T-cell (primary cell): ENCODE measurements at places on chromosomes 13 and 19.

- DNase-seq, result no peak
Observed at GRCh38 chr13:60080850-60081249, 82.9 kb downstream of the DIAPH3 start.

- peak; percentile 1 for DNase-seq
Observed at GRCh38 chr13:39998166-39998565, 342.7 kb downstream of the COG6 start.

DNA sequence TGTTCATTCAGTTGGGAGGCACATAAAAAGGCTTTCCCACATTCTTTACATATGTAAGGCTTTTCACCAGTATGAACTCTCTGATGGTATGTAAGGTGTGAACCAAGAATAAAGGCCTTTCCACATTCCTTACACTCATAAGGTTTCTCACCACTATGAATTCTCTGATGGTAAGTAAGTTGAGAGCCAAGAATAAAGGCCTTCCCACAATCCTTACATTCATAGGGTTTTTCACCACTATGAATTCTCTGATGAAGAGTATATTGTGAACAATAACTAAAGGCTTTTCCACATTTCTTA lies 29.3 kb downstream of the ZNF571 start:
- no peak for DNase-seq

DNA sequence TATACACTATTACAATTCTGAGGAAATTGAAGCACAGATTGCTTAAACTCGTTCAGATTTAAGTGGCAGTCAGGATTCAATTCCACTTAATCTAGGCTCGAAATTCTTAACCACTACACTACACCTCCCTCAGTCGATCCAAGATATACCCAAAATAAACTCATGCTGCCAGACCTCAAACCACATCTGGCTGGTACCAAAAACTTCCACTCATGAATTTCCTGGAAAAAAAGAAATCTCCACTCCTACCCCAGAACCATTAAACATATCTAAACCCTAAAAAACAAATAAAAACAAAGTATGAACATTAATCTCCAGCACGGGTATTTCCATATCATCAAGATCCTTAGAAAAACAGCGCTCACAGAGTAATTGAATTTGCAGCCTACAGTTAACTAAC lies 1.1 kb downstream of the ZFP30 start:
- no peak for DNase-seq

- DNase-seq, result no peak
Observed at GRCh38 chr19:6516018-6516658, 14.0 kb upstream of the TUBB4A start.

DNA sequence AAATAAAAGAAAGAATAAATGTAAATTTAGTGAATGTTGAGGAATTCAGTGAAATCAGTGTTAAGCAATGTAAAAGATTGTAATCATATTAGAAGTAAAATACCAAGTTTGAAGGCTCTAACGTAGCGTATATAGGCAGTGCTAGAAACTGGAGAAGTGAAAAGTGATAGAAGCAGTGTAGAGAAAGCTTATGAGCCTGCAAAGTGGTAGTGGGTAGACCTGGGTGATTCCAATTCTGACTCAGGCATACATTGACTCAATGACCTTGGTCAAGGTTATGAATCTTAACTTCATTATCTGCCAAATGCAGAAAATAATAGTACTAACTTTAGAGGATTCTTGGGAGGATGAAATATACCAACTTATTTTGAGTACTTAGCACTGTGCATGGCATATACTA lies 4.1 kb downstream of the SLC10A2 start:
- no peak for DNase-seq

- DNase-seq, result no peak
Observed at GRCh38 chr13:34421858-34422475, 520.1 kb upstream of the NBEA start.

GRCh38 chr13:112898621-112899280 lies 70.3 kb upstream of the MCF2L start:
- DNase-seq, result no peak

- DNase-seq, result no peak
Observed at GRCh38 chr13:70668293-70668692, 560.0 kb upstream of the KLHL1 start.

GRCh38 chr19:1566392-1567115 lies 1.6 kb downstream of the MEX3D start:
- DNase-seq, result peak; percentile 21

- DNase-seq, result no peak
Observed at GRCh38 chr19:42427313-42427712, at the start of gene LIPE. Gene LIPE (minus strand): TSS chr19:42427388. CDS start chr19:42427149, 239 bp downstream.

- no peak for DNase-seq
Observed at GRCh38 chr19:13946414-13946813, 5.9 kb upstream of the DCAF15 start.

DNA sequence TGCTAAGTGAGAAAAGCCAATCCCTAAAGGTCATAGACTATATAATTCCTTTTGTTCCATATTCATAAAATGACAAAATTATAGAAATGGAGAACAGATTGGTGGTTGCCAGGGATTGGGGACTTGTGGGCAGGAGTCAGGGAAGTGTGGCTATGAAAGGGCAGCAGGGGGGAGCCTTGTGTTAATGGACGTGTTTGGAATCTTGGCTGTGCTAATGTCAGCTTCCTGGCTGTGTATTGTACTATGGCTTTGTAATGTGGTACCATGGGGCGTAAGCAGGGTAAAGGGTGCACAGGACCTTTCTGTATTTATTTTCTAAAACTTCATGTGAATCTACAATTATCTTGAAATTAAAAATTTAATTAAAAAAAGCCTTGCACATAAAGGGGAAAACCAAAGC lies 248.5 kb downstream of the UQCRFS1 start:
- no peak for DNase-seq

- DNase-seq, result no peak
Observed at GRCh38 chr13:81493144-81493543, 1152.2 kb upstream of the SPRY2 start.
